Activated CD4-positive, alpha-beta T cell treated with anti-CD3 and anti-CD28 coated beads, Interleukin-2, amount 50 U/mL, for 1 hour (primary cell): ENCODE measurements at places on chromosomes 12 and 14.

DNA sequence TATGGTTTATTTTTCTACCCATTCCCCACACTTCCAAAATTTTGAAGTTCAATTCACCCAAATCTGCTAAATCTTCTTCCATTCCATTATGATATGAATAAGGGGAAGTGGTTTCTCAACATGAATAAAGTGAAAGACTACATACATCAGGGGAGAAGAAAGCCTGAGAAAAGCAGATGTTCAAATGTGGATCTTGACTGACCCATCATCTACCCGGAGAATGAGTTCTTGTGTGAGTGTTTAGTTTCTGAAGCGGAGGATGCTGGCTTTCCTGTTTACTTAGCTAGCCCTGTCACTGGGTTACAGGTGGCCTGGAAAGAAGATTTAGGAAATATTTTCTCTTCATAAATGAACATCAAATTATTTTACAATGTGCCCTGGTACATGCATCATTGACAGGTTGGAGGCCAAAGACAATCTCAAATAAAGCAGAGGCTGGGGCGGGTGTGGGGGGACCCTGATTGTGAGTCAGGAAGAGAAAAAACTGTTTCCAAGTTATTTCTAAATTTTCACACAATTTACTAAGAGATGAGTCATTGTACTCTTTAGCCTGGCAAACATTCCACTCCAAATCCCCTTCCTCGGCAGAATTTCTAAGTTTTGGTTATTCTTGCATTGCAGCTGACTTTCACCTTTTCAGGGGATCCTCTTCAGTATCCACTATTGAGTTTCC is 135.6 kb downstream of the SLC25A21 start:
- DNase-seq, result no peak

GRCh38 chr12:84732828-84733340 is 179.7 kb downstream of the SLC6A15 start:
- DNase-seq, result no peak

- DNase-seq, result no peak
Observed at GRCh38 chr12:32166510-32166909, 59.9 kb downstream of the BICD1 start.

- DNase-seq, result no peak
Observed at GRCh38 chr12:115776399-115776798, 501.1 kb downstream of the MED13L start.

DNA sequence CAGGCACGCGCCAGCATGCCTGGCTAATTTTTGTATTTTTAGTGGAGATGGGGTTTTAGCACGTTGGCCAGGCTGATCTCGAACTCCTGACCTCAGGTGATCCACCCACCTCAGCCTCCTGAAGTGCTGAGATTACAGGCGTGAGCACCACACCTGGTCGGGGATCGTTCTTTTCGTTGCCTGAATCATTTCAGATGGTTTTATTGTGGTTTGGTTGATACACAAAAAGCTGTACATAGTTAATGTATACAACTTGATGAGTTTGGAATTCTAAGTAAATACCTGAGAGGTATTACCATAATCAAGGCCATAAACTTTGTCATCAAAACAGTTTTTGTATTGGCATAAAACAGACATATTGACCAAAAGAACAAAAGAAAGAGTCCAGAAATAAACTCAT is 63.3 kb downstream of the RIC8B start:
- DNase-seq, result no peak

DNA sequence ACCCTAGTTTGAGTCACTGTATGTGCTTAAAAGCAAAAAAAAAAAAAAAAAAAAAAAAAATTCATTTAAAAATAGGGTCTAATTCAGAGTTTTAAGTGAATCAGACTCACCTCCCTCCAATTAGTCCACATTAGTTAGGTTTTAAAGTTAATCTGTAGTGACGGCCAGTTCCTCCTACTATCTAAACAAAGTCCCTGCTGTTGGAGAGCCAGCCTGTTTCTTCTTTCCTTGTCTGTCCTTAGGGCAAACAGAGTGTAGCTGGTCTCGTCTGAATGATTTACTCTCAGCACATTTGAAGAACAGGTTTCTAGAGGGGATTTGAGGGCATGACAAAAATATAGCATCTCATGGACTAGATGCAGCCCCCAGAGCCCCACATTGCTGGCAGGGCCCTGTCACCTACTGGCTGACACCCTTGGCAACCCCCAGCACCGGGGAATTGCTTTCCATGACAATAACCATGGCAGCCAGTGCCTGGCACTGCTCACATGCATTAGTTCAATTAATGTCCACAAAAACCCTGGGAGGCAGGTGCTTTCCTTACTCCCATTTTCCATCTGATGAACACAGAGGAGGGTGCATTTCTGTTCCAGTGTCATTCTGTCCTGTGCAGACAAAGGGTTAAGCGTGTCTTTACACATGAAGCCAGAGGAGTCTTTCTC is 138.3 kb downstream of the PLXNC1 start:
- DNase-seq, result no peak

DNA sequence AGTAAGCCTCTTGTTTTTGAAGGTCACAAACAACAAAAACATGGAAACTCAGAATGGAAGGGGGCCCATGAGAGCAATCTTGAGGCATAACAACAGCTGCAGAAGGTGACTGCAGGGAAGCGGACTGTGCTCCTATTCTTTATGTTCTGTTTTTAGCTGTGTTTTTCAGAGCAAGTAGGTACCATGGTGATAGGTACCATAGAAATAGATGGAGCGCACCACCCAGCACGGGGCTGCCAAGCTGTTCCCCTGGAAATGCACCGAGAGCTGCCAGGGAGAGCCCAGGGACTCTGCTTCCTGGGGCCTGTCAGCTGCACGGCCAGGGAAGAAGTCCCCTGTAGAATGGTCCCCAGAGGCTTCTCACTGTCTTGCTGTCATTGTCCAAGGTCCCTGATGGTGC is 32.8 kb downstream of the DGLUCY start:
- DNase-seq, result no peak

DNA sequence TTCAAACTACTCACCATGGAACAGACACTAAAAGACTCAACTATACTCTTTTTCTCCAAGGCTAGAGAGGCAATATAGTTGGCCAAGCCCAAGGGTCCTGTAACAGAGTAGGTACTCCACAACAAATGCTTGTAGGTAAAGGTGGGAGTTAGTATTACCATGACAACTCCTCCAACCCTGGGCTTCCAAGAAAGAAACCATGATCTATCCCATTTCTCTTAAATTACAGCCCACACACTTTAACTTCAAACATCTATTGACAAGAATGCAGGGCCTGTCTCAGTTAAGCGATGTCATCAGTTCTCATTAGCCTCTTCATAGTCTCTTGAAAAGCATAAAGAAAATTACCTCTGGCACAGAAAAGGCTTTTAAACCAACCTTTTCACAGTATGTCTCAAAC is 25.0 kb downstream of the ERH start:
- no peak for DNase-seq

- DNase-seq, result no peak
Observed at GRCh38 chr14:35374263-35374712, 30.3 kb downstream of the NFKBIA start.
